NCI-H2029 treated with DMSO at 0.1 percent for 48 hours (cell line): ENCODE measurements at places on chromosomes 5 and 9.

- DNase-seq: no peak
These were observed 181.6 kb downstream of the AOPEP start for GRCh38 chr9:94908011-94908563.

- DNase-seq: no peak
These were observed 40.8 kb downstream of the NAIF1 start for GRCh38 chr9:128026255-128026772.

GRCh38 chr9:94666364-94667099 is 27.2 kb upstream of the FBP1 start:
- DNase-seq: no peak

DNA sequence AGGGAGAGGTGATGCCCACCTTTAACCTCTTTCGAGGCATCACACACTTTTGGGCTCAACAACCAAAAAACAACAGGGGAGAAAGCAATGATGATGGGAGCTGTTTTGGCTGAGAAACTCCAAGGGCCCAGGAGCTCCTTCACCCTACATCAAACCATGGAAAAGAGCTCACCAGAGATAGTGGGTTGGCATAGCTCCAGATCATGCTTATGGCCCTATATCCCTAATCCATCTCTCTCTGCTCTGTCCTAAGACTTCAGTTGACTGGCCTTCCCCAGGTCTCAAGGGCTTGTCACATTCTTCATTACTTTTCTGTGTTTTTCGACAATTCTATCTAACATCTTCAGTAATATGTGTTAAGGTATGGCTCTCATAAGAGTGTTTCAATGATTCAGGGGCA is 5.7 kb upstream of the CTSL start:
- DNase-seq: no peak

DNA sequence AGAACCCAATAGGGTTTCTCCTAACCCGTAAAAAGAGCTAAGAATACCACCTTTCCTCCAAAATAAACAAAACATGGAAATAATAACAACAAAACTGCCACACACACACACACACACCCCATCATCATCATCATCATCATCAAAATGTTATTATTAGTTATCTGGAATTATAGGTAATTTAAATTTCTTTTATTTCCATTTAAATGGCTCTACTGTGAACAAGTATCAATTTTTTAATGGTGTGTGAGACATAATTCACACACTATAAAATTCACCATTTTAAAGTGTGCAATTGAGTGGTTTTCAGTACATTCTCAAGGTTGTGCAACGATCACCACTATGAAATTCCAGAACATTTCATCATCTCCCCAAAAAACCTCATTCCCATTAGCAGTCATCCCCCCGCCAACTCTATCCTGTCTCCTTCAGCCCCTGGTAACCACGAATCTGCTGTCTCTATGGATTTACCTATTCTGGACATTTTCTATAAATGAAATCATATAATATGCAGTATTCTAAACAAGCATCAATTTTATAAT is 172.7 kb downstream of the ROR2 start:
- DNase-seq: no peak
